ENCODE measurements at places on chromosomes 3 and 15.
A peak's percentile ranks its signal among the peaks of the same experiment; 100 is the strongest.

GRCh38 chr3:179147514-179147872, 664 bp upstream of the PIK3CA start:
- DNase-seq: no peak

DNA sequence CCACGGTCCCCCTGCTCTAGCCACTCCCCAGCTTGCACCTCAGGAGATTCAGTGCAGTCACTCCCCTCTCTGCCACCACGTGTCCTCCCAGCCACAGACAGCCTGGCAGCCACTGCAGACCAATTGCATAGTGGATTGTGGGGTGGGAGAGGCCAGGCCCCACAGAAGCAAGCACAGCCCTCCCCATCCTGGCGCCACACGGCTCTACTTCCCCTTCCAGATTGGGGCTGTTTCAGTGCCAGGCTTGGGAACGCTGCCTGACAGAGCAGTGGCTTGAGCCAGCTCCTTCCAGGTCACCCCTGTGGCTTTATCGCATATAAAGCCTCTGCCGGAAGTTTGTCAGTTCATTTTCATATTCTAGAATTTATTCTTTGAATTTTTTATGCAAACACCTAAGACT, 90.7 kb downstream of the TMEM266 start:
- DNase-seq: no peak

- DNase-seq: no peak
Measured at GRCh38 chr15:90654233-90655136, 62.7 kb upstream of the BLM start.

- DNase-seq: no peak
Measured at GRCh38 chr3:111768571-111769100, 90.4 kb upstream of the PHLDB2 start.

DNA sequence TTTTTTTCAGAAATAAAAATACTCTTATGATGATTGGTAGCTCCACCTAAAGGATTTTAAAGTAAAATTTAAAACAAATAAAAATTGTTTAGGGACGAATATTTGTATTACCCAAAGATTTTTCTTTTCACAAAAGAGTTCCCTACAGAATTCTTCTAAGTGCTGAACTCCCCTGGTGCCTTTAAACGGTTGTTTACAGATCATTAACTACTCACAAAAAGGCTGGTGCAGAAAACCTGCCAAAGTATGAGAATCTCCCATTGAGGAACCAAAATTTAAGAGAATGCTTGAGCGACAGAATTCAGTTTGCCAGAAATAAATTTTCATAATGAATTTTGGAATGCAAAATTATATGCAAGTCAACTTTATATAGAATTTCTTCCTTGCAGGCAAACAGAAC, 497.8 kb upstream of the NR2F2 start:
- DNase-seq: no peak

DNA sequence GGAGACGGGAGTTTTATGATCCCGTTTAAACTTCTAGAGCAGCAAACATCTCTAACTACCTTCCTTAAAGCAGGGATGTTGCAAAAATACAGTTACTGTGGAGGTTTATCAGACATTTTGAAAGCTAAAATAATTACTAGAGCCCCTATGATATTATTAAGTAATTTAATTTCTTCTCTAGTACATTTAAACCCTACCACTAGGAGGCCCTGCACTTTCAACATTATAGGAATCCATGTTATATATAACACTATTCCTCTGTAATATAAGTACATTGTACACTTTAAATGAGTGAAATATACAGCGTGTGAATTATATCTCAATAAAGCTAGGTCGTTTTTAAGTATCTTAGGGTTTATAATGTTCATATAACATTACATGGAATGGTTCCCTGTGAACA, 11.5 kb downstream of the SETMAR start:
- no peak for DNase-seq

- no peak for DNase-seq
Measured at GRCh38 chr3:172185907-172186306, 146.5 kb downstream of the FNDC3B start.

GRCh38 chr15:85973584-85974347, 105.9 kb upstream of the AGBL1 start:
- no peak for DNase-seq

- DNase-seq: no peak
Measured at GRCh38 chr3:171811295-171811912, 1.1 kb upstream of the PLD1 start.

DNA sequence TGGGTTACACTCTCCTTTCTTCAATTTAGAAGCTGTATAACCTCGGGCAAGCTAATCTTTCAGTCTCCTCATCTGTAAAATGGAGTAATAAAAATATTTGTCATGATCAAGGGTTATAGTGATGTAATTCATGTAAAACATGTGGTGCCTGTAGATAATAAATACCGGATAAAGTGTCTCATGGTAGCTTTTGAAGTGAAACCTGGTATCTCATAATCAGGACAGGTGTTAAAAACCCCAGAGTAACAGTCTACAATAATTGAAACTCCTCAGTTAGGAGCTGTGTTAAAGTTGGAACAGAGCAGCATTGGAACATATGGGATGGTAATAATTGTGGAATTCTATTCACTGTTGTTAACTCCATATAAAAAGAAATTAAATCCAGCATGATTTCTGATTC, 884 bp upstream of the KNL1 start:
- no peak for DNase-seq

- DNase-seq: no peak
Measured at GRCh38 chr3:192904632-192905289, 12.9 kb downstream of the MB21D2 start.

DNA sequence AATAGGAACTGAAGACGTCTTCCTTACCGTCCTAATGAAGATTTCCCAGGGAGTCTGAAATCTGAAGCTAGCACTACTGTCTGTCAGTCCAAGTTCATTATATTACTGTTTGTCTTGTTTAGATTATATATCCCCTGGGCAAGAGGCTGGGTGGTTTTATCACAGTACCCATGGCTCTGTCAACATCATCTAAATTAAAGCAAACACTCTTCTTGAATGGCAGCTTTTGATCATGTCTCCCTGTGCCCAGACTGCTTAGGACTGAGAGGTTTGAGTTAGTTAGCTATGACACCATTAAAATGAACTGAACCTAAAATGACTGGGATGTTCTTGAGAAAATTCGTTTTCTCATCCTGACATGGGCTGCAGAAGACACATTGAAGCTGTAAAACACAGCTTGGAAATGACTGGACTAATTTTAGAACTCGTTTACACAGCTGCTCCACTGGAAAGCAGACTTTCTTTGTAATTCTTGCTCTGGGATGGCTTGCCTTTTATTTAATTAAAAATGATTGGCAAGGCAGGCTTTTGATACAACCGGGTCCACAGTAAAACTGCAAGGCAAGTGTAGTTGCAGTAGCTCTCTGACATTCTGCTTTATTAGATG, 243.5 kb downstream of the MFSD1 start:
- DNase-seq: peak; percentile 42

- DNase-seq: no peak
Measured at GRCh38 chr15:47505712-47506328, 211.5 kb upstream of the SEMA6D start.

DNA sequence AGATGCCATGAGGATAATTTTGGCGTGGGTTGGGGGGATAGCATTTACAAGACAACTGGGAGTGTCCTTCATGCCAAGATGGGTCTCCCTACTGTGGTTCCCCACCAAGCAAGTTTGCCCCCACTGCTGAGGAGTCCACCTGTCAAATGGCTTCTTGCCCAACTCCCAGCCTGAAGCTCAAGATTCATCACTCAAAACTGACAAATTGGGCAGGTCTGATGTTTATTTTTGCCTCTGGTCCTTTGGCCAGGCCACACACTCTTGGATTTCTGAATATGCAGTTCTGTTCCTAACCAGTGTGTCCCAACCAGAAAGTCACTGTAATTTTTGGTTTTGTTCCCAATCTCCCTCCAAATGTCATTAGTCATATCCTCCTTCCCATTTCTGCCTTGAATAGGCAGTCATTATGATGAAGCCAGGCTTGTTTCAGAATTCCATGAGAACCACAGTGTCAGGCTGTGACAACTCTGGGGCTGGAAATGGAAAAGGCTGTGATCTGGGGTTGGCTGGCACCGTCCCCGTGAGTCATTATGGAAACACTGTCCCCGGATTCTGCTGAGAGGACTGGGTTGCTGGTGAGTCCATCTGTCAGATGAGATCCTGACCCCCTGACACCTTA, 29.3 kb upstream of the MEF2A start:
- no peak for DNase-seq

All from NCI-H1105 (cell line).